ENCODE measurements at places on chromosomes 5 and 9. TPM values are rescaled to one million over a fixed set of nuclear protein-coding genes. Genes with fewer than 3 reads are reported as not detected.

The CXCL14 gene
- polyA plus RNA-seq = 107 TPM

DNA sequence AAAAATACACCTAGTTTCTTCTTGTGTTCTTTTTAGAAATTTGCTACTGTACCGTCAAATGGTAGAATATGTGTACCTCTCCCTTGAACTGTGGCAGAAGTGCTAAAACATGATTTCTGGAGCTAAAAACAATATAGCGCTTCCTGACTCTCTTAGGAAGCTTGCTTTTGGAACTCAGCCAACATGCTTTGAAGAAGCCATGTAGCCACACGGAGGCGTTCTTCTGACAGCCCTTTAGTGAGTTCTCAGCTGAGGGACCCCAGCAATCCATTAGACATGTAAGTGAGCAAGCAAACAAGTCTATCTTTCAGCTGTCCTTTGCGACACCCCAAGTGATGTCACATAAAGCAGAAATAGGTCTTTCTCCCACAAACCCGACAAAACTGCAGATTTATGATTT is 917.0 kb downstream of the CDH9 start:
- DNase-seq = no peak

GRCh38 chr5:124591583-124591982 is 154.9 kb downstream of the ZNF608 start:
- no peak for DNase-seq

DNA sequence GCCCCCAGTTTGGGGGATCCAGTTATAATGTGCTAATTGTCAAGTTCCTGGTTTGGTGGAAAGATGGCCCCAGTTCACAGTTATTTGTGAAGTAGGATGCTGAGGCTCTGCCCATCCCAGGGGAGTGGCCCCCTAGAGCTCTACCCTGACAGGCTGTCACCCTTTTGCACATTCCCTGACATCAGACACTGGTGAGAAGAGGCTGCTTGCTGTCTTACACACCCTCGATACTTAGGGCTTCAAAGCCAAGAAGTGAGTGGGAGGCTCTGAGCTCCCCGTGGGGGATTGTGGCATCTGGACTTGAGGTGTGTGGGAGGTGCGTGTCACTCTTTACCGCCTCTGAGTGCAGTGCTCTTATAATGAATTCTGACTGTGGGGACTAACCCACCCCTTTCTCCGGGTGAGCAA is 168.5 kb downstream of the DOCK2 start:
- no peak for DNase-seq

DNA sequence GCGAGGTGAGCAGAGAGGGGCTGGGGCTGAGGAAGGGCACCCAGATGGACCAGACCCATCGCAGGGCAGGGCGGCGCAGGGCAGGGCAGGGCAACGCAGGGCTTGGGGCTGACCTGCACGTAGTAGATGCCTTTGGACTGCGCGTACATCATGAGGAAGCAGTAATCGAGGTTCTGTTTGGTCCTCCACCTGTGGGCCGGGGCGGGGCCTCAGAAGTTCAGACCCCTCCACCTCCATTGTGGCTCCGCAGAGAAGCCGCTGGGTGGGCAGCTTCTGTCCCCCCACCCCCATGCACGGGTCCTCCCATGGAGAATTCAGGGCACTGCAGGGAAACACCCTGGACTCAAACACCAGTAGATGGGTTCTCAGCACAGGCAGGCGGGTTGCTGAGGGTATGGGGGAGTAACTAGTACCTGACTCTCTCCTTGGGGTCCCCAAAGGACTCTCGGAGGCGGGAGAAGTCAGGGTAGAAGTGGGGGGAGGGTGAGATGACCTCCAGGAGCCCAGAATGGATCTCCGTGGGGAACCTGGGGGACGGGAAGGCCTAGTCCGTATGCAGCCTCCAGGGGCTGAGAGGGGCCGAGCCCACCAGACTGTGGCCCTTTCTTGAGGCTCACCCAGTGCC is 6.4 kb downstream of the LTC4S start:
- no peak for DNase-seq

The AK3 gene
- polyA plus RNA-seq = 56.3 TPM

DNA sequence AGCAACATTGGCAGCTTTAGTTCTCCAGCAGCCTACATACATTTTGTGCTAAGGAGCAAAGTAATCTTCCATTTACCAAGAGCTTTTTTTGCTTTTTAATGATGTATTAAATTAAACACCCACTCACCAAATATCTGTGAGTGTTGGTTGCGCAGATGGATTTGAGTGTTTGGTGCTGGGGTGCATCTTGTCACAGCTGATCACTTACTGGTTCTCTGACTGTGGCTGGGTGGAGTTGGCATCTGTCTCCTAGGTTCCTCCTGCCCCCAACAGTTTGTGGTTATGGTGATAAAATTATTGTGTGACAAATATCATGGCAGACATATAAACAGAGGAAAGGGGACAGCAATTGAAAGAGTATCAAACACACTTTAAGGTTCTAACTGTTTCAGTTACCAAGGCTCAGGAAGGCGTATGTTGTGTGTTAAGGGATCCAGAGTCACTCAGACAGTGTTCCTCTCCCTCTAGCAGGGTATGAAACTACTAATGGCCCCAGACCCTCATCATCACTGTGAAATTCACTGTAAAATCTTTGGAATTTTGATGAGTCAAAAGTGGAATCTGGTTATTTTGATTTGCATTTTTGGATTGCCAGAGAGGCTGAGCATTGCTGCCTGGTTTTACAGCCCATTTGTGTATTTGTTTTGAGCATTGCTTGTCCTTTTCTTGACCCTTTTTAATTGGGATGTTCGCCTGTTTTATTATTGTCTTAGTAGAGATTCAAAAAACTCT is 81.7 kb downstream of the PDE8B start:
- no peak for DNase-seq
